Activated CD8-positive, alpha-beta memory T cell treated with anti-CD3 and anti-CD28 coated beads, Interleukin-2, amount 50 U/mL, for 4 hours (primary cell): ENCODE measurements at places on chromosomes 3 and 15.
A peak's percentile ranks its signal among the peaks of the same experiment; 100 is the strongest.

GRCh38 chr3:154778057-154778456, 302.1 kb upstream of the MME start:
- DNase-seq: no peak

DNA sequence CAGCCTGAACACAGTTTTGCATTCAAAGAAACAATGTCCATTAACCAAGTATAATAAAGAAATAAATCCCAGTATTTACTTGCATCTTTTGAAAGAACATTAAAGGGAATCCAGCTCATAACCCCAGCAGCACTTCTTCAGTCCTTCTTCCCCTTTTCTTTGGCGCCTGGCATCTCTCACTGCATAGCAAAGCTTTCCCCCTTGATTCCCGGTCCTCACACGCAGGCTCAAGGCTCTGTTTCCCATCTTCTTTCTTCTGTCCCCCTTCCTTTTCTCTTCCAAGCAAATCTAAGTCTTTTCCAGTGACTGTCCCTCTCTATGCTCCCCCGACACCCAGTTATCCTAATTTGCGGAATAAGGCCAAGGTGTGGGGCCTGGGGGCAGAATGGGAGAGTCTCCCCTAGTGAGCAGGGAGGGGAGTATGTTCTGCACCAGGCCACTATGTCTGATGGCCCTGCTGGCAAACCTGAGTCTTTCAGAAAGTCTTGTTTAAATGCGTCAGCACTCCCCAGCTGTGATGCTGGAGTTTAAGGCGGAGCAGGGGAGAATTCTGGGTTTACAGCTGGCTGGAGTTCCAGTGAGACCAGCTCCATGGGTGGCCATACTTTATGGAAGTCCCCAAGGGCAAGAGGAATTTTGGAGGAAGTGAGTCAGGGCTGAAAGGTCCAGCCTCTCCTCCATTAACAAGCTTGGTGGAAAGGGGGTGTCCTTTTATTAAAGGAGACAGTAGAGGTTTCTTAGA, 42.1 kb downstream of the GOLGA6A start:
- DNase-seq: no peak

DNA sequence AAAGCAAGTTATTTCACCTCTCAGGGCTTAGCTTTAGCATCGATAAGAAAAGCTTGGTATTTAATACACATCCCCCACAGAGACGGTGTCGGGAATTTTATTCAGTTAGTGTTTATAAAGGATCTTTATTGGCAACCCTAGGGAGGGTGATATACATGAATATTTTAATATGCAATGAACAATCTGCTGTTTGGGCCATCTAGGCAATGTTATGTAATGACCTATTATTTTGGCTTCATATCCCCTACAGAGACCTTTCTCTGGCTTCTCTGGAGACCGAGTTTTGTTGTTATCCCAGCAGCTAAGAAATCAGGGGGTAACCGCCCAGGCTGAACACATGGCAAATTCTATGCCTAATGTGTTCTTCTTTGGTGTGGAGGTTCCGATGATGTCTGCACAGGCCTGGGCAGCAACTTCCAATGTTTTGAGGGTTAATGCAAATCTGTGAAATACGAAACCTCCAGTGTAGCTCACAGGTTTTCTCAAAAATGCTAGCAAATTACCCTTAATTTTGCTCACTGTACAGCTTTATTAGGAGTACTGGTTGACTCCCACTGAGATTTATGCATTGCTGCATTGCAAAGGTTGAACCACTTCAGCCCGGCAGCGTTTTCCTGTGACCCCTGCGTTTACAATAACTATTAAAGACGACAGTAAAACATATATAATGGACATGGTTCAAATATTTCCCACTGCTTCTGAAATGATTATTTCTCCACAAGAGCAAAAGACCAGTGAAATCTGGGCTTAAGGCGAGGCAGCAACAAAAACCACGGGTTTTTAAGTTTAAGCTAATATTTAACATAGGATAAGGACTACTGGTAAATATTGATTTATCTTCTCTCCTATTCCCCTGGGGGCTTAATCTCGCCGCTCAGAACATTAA, 298.3 kb upstream of the NR2E3 start:
- DNase-seq: no peak

DNA sequence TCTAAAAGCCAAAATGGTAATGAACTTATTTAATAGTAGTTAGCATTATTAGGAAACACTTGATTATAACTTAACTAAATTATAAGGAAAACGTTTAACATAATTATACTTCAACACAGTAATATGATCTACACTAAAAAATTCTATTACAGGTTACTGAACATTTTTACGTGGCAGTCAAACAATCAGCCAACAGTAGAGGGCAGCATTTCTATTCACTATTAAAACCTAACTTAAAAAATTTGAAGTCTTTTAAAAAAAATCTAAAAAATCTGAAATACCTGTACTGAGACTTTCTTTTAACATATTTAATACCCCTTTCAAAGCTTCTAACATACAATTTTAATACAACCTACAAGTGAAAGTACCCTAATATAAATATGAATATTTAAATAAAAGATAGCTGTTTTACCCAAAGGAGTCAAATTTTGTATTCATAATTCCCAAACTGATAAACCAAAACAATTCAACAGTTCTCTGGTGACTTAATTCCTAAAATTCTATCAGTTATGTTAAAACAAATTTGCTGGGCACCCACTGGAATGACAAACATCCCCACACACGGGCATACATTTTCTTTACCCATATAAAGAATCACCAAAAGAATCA, 41.5 kb downstream of the DLG1 start:
- peak; percentile 39 for DNase-seq

DNA sequence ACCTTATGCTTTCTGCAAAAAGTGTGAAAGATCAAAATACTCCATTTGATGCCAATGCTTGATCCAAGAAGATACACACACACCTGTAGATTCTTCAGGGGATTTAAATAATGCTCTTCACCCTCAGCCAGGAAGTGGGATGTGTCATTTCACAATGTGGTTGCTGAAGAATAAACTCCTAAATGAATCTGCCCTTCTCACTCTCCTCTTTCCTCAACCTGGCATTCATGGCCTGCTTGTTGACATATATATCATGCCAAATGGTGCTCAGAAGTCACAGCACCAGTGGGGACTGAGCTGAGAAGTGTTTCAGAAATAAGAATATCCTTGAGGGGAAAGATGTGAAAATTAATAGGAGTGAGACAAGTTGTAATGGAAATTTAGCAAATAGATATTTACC, 146.6 kb upstream of the ARHGEF26 start:
- DNase-seq: no peak

DNA sequence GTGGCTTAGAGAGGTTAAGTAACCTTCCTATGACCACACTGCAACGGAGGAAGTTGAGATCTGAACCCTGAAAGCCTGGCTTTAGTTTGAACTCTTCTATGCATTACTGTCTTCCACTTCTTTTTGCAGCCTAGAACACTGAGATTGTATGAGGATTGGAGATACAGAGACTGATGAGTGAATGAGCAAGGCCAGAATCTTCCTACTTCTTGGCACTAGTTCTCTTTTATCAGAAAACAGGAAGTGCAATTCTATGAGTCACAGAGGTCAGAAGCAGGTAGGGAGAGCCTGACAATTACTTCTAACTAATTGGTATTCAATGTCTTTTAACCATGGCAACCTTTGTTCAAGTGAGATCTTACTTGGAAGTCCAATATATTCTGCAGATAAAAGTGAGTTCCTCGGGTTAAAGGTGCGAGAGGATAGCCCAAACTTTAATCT, 219.0 kb downstream of the SHQ1 start:
- DNase-seq: no peak

DNA sequence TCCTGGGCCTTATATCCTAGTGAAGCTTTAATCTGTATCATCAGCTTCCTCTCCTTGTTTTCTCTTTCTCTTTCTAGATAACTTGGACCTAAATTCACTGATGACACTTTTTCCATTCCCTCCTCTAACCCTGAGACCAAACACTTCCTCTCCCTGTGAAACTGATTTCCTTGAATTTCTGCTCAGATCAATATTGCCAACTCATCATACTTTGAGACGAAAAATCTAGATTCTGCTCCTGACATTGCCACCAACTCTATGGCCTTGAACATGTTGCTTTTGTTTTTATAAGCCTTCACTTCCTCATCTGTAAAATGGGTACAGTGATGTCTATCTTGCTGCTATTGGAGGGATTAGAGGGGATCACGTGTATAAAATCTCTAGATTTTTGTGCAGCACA, 42.7 kb upstream of the RASGRF1 start:
- no peak for DNase-seq

GRCh38 chr3:16377196-16377595, 112.2 kb downstream of the OXNAD1 start:
- peak; percentile 26 for DNase-seq

GRCh38 chr3:179450901-179451264, 387 bp downstream of the GNB4 start:
- no peak for DNase-seq

- DNase-seq: no peak
Observed at GRCh38 chr3:98038286-98038685, 3.2 kb upstream of the GABRR3 start.

- no peak for DNase-seq
Observed at GRCh38 chr15:92617549-92618520, 37.7 kb downstream of the FAM174B start.
